NCI-H1048 (cell line): ENCODE measurements at places on chromosomes 7 and 10.

GRCh38 chr7:135204341-135204749, 7.0 kb downstream of the WDR91 start:
- no peak for DNase-seq

DNA sequence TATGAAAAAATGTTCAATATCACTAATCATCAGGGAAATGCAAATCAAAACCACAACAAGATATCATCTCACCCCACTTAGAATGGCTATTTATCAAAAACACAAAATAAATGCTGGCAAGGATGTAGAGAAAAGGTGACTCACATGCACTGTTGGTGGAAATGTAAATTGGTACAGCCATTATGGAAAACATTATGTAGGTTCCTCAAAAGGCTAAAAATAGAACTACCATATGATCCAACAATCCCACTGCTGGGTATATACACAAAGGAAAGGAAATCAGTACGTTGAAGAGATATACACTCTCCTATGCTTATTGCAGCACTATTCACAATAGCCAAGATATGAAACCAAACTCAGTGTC, 50.2 kb downstream of the CDK1 start:
- DNase-seq = peak; percentile 24

- DNase-seq = no peak
Observed at GRCh38 chr10:99450156-99450555, 19.7 kb upstream of the GOT1 start.

DNA sequence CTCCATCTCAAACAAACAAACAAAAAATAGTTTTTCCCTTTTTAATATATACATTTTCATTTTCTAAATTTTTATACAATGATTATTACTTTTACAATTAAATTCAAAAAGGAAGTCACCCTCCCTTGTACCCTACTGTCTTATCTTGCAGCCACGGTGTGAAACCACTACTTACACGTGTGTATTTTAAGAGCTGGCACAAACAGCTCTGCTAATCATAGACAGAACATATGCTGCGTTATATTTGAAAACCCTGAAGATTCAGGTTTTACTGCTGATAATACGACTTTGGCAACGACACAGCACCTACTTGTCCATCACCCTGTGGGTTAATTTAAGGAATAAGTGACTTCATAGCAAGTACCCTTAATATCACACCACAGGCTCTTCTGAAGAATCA, 991 bp downstream of the ANKRD61 start:
- no peak for DNase-seq

- no peak for DNase-seq
Observed at GRCh38 chr7:23234569-23235296, 11.8 kb upstream of the GPNMB start.

GRCh38 chr10:30048768-30049517, 10.4 kb downstream of the JCAD start:
- DNase-seq = no peak

DNA sequence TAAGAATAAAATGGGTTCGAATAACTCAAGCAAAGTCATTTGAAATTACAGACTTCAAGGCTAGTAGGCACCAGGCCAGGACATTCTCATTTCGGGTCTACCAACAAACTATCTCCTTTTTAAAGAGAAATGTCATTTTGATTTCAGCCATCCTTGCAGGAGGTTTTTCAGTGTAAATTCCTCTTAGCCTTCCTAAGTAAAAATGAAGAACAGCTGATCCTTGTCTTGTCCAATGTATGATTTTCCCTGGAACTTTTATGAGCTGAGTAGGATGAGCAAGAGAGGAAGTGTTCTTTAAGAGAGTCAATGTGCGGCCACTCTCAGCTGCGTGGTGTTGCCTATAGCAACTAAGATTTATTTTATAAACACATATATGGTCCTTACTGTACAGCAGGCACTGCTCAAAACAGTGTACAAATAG, 110.1 kb downstream of the PLCE1 start:
- no peak for DNase-seq

- DNase-seq = no peak
Observed at GRCh38 chr7:157689269-157690057, 352.7 kb downstream of the DNAJB6 start.

GRCh38 chr7:113122744-113123143, 4.4 kb upstream of the SMIM30 start:
- DNase-seq = no peak

- DNase-seq = no peak
Observed at GRCh38 chr10:68897336-68897741, 3.8 kb upstream of the DDX50 start.

GRCh38 chr10:93408783-93409182, 73.4 kb downstream of the MYOF start:
- no peak for DNase-seq

- no peak for DNase-seq
Observed at GRCh38 chr7:78970440-78970916, 483.0 kb downstream of the MAGI2 start.

- DNase-seq = no peak
Observed at GRCh38 chr10:3045471-3046209, 21.7 kb upstream of the PFKP start.

GRCh38 chr7:42877862-42878261, 34.0 kb downstream of the C7orf25 start:
- DNase-seq = no peak

DNA sequence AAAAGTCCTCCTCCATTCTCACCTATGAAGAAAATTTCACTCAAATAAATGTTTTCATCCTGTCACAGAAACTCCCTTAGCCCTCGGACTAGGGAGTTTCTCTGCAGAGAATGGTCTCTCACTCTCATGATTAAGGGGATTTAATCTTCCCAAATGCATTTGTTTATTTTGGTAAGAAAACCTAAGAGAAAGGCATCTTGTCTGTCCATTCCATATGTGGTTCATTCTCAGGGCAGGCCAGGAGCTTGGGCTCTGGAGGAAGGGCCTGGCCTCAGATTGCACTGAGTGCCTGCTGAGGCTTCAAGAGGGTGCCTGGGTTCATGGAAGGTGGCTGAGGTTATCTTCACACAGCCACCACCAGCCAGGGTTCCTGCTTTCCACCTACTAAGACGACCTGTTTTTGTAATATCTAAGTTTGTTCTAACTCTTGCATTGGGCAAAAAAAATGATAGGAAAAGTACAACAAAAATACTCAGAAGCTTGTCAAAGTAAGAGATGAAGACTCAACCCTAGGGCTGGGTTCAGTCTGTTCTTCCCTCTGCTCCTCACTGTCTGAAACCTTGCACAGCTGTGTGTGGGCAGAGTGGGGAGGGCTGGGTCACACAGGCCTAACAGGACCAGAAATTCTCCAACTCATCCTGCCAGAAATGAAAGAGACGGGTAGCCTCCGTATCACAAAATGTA, 186.7 kb downstream of the CXCL12 start:
- no peak for DNase-seq

DNA sequence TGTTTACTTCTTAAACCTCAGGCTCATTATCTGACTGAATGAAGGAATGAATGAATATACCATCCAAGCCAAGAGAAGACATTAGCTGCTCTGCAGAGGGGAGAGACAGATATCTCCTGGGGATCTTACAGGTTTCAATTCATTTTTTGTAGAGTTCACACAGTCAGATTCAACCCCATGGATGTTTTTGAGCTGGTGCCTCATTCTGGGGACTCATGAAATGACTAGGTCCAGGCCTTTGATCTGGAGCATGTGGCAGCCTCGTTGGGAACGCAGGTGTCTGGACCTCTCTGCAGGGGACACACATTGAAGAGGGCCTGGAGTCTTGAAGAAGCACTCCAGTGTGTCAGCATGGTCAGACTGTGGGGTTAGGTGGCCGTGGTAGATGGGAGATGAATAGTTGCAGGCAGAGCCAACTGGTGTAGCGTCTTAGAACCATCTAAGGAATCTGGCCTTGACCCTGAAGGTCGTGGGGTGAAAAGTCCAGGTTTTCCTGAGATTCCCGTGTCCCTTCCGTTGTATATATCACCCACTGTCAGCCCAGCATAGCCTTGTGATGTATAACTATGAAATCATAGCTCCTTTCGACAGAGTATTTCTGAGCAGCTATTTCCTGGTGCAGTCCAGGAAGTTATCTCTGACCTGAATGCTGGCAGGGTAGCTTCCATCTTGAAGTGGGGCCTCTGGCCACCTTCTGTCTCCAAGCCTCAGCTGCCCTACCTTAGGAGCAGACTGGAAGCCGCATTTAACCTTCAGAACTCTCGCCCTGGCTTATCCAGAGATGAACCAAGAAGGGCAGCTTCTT, 22.3 kb downstream of the BTBD16 start:
- DNase-seq = no peak

- DNase-seq = no peak
Observed at GRCh38 chr10:68074031-68074774, 880 bp downstream of the HERC4 start.

DNA sequence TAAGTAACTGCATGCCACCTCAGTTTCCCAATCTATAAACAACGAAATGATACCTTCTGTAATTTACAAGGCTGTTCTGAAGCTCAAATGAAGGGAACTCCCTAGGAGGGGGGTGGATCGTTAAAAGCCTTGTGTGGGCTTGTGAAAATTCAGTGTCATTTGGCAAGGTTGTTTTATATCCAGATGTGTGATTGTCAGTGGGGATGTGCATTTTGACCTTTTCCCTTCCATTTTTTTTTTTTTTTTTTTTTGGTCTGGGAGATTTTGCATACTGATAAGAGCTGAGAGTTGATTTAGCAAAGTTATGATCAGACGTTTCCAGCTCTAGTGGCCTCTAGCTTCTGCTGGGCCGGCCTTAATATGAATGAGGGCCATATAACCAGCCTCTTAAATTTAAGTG, 22.8 kb downstream of the CREB5 start:
- DNase-seq = no peak

GRCh38 chr7:55641811-55642210, 69.5 kb upstream of the VOPP1 start:
- DNase-seq = no peak

DNA sequence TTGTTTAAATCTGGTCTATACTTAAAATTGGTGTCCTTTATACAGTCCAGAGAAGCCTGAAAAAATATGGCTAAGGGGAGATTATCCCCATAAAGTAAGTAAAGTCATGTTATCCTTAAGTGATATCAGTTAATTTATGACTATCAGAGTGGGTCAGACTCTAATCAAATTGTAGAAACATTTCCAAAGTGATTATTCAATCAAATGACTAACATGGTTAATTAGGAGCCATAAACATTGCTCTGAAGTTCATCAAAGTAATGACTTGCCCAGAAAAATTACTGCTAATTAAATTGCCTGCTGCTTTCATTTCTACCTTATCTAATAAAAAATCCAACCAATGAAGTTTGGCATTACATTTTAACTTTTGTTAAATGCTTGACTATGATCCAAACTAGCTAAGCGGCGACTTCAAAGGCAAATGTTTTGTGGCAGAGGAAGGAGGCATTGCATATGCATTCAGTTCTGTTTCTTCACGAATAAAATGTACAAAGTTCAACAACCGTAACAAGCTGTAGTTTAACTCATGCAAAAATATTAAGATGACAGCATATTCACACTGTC, 76.7 kb downstream of the ETV1 start:
- DNase-seq = no peak

DNA sequence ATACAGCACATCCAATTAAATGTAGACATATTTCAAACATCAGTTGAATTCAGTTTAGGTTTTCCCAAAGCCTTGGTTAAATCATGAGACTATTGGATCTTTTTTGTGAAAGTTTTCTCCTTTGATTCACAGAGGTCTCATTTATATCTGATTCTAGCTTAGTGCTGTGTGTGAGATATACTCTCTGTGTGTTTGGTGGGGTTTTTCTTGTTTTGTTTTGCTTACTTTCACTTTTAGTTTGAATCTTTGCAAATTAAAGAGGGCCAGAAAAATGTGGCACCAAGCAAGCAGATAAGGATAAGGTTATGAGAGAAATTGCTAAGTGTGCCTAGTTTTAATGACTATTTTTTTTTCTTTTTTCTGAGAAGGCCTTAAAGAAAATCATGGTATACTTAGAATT, 12.6 kb upstream of the OR6B1 start:
- no peak for DNase-seq

DNA sequence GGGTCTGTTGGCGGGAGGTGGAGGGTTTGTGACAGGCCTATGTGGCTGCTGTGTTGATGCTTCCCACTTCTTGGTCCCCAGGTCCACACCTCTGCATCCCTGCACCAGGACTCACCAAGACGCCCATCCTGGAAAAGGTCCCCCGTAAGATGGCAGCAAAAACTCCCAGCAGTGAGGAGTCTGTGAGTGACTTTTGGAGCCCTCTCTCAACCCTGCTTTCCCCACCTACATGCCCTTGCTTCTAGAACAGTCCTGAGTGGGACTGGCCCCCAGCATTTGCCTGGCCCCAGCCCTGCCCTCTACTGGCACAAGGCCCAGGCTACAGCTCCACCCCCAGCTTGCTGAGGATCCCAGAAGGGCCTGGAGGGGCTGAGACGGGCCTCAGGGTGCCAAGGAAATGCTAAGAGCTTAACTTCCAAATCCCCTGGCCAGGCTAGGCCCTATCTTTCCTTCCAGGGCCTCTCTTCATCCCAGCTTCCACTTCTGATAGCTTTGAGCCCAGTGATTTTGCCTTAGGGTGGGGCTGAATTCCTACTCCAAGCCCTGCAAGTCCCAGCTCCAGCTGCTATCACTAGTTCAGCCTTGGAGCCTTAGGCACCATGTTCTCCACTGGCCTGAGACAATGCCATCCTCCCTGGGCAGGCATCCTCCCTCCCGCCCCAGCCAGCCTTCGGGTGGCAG, 2.7 kb downstream of the CHAT start:
- no peak for DNase-seq

DNA sequence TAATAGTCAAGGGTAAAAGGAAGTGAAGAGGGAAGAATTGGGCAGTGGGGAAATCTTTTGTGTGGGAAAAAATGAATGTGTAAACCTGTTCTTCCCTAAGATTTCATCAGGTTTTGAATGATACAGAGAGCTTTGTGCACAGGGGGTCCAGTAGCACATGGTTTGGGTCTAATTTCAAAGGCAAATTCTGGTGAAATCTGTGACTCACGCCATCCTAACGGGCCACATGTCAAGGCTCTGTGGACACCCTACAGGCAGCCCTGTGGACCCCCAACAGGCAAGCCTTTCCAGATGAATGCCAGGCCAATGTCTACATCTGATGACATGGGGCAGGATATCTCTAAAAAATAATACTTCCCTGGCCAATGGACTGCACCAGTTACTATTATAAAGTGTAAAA, 309.8 kb downstream of the PARD3 start:
- DNase-seq = no peak

GRCh38 chr10:59894114-59894513, 12.2 kb downstream of the CCDC6 start:
- DNase-seq = no peak

DNA sequence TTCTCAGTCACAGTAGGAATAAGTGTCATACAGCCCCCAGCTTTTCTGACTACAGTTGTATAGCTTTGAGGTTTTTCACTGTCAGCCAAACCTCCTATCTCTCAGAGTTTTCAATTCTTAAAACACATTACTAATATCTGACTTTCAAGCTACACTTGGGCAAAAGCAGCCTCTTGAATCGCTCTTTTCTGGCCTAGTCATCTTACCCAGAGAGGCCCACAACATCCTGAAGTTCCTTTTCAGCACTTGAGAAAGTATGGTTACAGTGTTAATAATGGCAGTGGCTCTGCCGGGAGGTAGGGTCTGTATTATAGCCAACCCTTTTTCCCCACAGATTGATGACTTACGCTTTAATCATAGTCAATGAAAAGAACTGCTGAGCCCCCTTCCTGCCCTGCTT, 181.0 kb downstream of the LRRC4 start:
- DNase-seq = no peak
